Bronchus fibroblast of lung (primary cell): ENCODE measurements at places on chromosomes 3 and 15. TPM values are rescaled to one million over a fixed set of nuclear protein-coding genes. Genes with fewer than 3 reads are reported as not detected.

The POPDC2 gene
- total RNA-seq: not detected in 2 replicates

The CAPN3 gene
- 0.50 and 1.6 TPM in 2 replicates for total RNA-seq

The NAA50 gene
- 152 and 153 TPM in 2 replicates for total RNA-seq

The GLT8D1 gene
- total RNA-seq: 79.7 and 87.9 TPM in 2 replicates

The SERINC4 gene
- total RNA-seq: 0.15 TPM in 1 of 2 replicates, not detected in the other

The LRRN1 gene
- 0.17 and 0.30 TPM in 2 replicates for total RNA-seq

The PP2D1 gene
- total RNA-seq: not detected in 2 replicates

The C3orf33 gene
- 1.2 and 2.0 TPM in 2 replicates for total RNA-seq

The OCA2 gene
- under 0.01 TPM in 1 of 2 replicates, not detected in the other for total RNA-seq

The BBX gene
- 35.1 and 41.2 TPM in 2 replicates for total RNA-seq
